Muscle of leg (tissue), 16 donors: ENCODE measurements at places on chromosomes 12 and 14.

- DNase-seq, result no peak
Observed at GRCh38 chr12:107254258-107254856, 161.0 kb upstream of the CRY1 start.

- DNase-seq, result no peak
Observed at GRCh38 chr14:71675126-71675899, 256.9 kb upstream of the RGS6 start.

DNA sequence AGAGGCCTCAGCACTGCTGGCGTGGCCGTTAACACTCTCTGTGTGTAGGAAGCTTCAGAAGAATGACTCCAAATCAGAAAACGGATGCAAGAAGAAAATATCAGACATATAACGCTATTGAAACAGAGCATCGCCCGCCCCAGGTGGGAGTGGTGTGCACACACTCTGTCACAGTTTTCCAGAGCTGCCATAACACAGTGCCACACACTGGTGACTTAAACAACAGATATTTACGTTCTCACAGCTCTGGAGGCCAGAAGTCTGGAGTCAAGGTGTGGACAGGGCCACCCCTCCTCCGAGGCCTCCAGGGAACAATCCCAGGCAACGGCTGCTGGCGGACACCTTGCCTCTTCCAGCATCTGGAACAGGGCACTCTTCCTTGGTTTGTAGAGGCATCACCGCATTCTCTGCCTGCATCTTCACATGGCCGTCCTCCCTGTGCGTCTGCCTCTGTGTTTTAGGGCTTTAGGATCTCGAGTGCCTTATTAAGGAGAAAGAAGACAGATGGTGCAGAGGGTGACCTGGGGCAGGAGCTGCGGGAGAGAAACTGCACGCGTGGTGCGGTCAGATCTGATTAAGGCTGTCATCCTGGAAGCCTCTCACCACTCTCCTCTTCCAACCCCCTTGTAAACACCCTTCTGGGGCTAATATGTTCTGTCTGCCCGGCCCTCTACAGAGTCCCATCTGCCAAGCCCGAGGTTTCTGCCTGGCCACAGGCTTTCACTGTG is 141.0 kb downstream of the SLC15A4 start:
- no peak for DNase-seq

- DNase-seq, result no peak
Observed at GRCh38 chr12:128753438-128753837, 70.3 kb downstream of the SLC15A4 start.

GRCh38 chr12:23674064-23674463 is 275.4 kb downstream of the SOX5 start:
- no peak for DNase-seq

DNA sequence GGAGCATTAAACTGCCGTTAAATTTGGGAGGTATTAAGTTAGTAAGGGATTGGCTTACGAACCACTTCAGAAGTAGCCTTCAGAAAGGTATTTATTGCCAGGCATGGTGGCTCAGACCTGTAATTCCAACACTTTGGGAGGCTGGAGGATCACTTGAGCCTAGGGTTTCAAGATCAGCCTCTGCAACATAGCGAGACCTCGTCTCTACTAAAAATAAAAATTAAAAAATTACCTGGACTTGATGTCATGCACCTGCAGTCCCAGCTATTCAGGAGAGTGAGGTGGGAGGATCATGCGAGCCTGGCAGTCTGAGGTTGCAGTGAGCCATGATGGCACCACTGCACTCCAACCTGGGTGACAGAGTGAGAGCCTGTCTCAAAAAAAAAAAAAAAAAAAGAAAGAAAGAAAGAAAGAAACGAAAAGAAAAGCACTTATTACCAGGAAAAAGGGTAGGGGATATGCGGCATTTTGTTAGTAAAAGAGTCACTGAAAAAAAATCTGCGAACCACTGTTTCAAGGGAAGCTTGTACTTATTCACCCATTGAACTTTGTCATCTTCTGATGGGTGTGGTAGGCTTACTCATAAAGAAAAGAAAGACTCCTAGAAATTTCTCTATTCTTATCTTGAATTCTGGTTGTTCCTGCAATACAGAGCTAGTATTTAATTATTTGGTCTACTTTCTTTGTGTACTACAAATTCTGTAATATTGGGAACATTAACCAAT is 33.6 kb upstream of the PLEKHA5 start:
- DNase-seq, result no peak

GRCh38 chr12:27651201-27651600 is 45.0 kb upstream of the REP15 start:
- DNase-seq, result no peak

DNA sequence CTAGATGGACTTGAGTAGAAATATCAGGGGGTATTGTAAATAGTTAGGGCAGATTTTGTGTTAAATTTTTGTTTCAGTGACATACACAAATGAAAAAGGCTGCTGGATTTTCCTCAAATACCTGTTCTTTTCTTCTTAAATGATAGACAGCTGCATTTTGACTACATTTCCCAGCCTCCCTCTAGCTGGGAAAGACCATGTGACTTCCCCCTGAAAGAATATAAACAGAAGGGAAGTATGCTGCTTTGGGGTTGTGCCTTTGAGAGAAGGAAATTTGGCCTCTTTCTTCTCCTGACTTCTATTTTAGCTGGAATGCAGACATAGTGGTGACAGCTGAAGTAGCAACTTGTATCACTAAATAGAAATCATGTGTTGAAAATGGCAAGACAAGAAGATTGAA is 476.1 kb upstream of the SYT1 start:
- DNase-seq, result peak; percentile 4

DNA sequence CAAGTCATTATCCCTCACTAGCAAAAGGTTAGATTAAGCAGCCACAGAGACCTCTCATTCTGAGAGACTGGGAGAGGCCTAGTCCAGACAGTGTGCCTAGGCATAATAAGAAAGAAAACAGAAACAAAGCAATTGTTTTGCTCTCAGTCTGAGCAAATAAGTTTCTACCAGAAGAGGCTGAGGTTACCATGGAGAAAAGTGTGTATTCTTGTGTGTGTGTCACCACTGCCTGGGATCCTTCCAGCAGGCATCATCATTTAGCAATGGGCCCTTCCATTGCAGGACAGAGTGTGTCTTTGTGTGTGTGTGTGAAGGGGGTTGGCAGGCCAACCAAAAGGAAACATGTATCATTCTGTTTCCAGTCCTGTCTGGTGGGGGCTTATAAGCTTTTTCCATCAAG is 3.7 kb downstream of the EFS start:
- DNase-seq, result peak; percentile 50

GRCh38 chr12:27304856-27305255 is 27.8 kb upstream of the BMAL2 start:
- no peak for DNase-seq

- no peak for DNase-seq
Observed at GRCh38 chr14:105978618-105979295, 452.4 kb downstream of the TMEM121 start.

DNA sequence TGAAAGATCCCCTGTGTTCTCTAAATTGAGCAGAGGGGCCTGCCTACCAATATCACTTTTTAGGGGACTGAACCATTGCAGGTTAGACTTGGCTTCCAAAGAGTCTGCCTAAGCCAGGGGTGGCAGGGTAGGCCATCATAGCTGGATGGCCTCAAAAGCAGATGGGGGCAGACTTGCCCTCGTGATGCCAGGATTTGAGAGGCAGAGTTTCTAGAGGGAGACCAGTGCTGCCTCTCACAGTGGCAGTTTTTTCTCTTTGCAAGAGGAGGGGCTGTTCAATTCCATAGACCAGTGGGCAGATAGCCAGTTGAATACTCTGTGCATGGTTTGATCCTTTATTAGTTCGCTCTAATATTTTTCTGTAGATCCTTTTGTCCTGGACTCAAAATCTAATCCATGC is 23.8 kb upstream of the SMCO2 start:
- DNase-seq, result no peak

GRCh38 chr14:57865066-57865402 is 858 bp downstream of the SLC35F4 start:
- DNase-seq, result no peak

DNA sequence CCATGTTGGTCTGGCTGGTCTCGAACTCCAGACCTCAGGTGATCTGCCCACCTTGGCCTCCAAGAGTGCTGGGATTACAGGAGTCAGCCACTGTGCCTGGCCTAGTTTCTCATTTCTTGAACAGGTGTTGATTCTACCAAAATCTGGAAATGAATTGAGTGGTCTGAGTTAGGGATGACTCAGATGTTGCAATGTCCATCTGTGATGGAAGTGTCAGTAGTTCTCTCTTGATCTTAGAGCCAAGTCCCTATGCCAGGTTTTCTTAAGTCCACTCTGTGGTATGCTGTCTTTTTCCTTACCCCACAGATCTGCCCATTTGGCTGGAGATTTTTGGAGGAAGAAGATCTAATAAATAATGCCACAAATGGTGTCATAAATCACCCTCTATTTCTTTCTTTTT is 12.6 kb downstream of the SNAPC1 start:
- DNase-seq, result no peak

DNA sequence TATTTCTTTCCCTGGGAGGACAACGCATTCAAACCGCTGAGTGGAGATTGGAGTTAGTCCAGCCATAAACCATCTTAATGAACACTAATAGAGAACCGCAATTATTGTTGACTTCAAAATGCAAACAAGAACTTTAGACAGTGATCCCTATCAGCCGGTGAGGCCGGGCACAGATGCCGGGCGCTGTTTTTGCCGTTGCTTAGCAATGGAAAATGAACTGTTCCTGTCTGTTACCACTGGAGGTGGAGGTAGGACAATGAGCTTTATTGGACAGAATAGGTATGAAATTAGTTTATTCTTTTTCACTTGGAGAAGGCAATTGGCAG is 216.8 kb downstream of the TTC8 start:
- no peak for DNase-seq

GRCh38 chr14:74324931-74325361 is 22.2 kb upstream of the ABCD4 start:
- DNase-seq, result peak; percentile 33
